Hematopoietic multipotent progenitor cell treated with erythropoietin and hydrocortisone succinate and interleukin-3 and kit ligand, for 4 days (in vitro differentiated cells): ENCODE measurements at places on chromosomes 1 and 21.
A peak's percentile ranks its signal among the peaks of the same experiment; 100 is the strongest.

GRCh38 chr21:25568246-25568645 lies 39.0 kb downstream of the MRPL39 start:
- peak; percentile 47 for DNase-seq

- no peak for DNase-seq
Observed at GRCh38 chr1:155681776-155682175, 6.8 kb downstream of the YY1AP1 start.

GRCh38 chr21:45153358-45154318 lies 79.3 kb downstream of the ADARB1 start:
- peak; percentile 71 for DNase-seq

GRCh38 chr21:46189213-46189958 lies 5.1 kb upstream of the SPATC1L start:
- no peak for DNase-seq

GRCh38 chr1:180167021-180167701 lies 12.5 kb downstream of the QSOX1 start:
- no peak for DNase-seq

DNA sequence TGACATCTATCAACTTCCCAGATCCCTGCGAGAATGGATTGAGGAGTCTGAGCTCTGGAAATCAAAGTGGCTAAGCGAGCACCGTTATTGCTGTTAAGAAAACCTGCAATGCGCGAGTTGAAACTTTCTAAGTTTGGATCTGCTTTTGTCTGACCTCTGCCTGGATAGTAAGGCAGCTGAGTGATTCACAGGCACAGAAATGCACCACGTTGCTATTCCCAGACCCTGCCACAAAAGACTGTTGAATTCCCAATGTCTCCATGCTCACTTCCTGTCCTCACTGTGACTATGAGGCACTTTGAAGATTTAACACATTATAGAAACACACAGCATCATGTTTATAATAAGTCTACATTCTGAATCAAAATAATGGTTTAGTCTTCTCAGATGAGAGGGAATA lies 27.1 kb upstream of the CNIH3 start:
- no peak for DNase-seq

DNA sequence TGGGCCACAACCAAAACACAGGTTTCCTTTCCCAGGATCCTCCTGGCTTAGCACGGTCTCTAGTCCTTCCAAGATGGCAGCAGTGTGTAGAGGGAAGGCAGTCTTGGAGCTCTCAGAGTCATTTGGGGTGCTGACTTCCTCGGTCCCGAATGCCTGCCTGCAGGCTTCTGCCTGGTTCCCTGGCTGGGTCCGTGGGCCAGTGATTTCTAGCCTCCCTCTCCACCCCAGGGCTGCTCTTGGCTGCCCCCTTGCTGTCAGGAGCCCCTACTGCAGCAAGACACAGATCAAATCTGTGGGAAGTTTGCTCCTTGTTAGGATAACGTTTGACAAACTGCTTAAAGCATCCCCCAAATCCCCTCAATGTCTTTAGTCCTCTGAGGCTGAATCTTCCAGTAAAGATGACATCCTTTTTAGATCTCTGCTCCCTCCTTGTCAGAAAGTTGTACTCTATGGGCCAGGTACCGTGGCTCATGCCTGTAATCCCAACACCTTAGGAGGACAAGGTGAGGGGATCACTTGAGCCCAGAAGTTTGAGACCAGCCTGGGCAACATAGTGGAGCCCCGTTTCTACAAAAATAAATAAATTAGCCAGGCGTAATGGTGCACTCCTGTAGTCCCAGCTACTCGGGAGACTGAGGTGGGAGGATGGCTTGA lies 272.5 kb downstream of the RRAGC start:
- DNase-seq = peak; percentile 59

- DNase-seq = no peak
Observed at GRCh38 chr1:217897100-217897499, 266.0 kb downstream of the SPATA17 start.

- DNase-seq = peak; percentile 86
Observed at GRCh38 chr1:116817582-116818064, 63.4 kb downstream of the CD2 start.

GRCh38 chr1:118827207-118827606 lies 160.9 kb downstream of the TBX15 start:
- DNase-seq = no peak

DNA sequence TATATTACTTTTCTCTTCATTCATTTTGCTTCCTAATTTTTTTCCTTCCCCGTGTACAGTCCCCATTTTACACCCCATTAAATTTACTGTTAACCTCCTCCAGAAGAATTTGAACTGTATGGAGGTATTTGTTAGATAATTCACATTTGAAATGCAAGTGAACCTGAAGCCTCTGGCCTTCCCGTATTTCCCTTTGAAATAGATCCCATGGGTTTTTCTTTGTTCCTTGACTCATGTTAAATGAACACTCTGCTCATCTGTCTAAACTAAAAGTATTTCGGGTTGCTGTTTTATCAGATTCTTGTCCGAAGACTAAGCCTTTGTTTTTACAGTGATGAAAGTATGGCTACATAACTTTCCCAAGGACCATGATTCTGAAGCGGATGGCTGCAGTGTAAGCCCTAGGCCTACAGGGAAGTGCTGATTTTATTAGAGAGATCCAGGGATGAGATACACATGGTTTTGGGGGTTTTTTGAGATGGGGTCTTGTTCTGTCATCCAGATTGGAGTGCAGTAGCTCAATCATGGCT lies 187.9 kb downstream of the PATJ start:
- no peak for DNase-seq

DNA sequence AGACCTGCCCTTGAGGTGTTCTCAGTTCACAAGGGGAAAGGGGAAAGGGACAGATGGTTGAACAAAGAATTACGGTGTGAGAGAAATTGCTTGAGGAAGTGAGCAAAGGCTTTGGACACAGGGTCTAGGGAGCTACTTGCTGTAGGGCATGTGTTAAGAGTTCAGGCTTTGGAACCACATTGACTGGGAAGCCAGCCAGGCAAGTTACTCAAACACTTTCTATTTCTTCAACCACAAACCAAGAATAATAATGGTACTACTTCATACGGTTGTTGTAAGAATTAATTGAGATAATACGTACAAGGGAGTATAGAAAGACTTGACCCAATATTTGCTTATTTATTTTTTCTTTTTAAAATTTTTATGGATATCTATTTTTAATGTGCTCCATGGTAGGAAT lies 26.6 kb downstream of the AK4 start:
- peak; percentile 93 for DNase-seq

DNA sequence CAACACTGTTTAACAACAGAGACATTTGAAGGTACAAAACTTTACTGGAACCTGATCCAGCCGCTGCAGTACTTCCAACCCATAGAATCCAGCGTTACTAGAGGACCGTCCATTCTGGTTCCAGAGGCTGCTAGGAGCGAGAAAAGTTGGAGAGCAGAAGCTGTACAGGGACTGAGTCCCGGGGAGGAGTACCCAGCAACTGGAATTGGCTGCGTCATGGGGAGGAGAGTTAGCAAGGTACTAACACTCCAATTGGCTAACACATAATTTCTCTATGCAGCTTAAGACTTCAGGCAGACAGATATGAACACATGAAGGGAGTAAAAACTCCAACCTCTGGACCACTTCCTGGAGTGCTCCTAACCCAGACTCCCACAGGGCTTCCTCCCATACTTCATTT lies 2.1 kb upstream of the QSOX1 start:
- DNase-seq = no peak

GRCh38 chr1:116544588-116545358 lies 26.1 kb downstream of the CD58 start:
- DNase-seq = no peak

DNA sequence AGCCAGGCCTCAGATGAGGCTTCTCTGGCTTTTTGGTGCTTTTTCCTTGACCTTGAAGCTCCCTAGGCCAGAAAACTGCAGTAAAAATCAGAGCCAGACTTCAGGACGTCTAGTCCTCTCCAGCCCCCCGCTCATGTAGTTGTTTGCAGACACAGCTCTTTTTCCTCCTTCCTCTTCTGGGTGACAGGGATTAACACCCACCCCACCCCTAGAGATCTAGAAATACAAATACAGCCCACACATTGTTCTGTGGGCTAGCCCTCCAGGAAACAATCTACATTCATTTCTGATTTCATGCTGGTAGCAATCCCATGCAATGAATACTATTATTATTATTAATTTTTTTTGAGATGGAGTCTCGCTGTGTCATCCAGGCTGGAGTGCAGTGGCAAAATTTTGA lies 9.9 kb upstream of the CLSTN1 start:
- DNase-seq = no peak

GRCh38 chr1:66723985-66724384 lies 28.3 kb upstream of the DYNLT5 start:
- DNase-seq = no peak

DNA sequence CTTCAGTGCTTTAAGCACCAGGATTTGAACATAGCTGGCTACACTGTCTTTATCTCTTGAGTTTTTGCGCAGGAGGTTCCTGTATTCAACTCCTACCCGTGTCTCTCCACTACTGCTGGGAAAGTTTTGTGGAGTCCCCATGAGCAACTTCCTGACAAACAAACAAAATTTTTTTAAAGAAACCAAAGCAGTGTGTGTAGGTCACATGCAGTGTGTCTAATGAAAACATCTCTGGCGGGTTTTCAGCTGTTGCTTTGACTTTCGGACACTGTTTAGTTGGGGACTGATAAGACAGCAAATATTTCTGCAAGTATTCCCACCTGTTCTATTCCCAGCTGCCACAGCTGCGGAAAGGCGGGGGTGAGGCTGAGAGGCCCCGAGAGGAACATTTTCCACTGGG lies 2.0 kb downstream of the PSEN2 start:
- peak; percentile 37 for DNase-seq

- no peak for DNase-seq
Observed at GRCh38 chr1:36322041-36322785, 1.2 kb downstream of the EVA1B start.

- no peak for DNase-seq
Observed at GRCh38 chr1:3644273-3644672, 5.6 kb downstream of the WRAP73 start.

GRCh38 chr1:1441002-1441888 lies 5.8 kb downstream of the VWA1 start:
- DNase-seq = peak; percentile 74

- no peak for DNase-seq
Observed at GRCh38 chr1:95850763-95851162, 616.8 kb downstream of the RWDD3 start.

GRCh38 chr1:109264379-109264755 lies 15.0 kb downstream of the CELSR2 start:
- DNase-seq = no peak

DNA sequence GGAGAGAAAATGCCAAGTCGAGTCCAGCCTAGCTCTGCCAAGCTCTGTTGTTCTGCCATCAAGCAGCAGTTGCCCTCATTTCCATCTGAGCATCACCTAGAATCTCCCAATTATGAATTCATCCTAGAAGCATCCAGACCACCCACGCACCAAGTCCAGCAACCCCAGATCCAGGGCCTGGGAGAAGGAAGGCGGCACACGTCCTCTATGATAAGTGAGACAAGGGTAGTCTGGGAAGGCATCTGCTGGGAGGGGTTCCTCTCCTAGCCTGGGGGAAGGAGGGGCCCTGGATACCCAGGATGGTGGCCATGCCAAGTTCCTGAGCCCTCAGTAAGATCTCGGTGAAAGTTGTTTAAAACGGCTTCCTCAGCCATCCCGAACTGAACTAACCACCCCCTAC lies 70.7 kb downstream of the VWA5B1 start:
- DNase-seq = no peak

GRCh38 chr1:229856009-229856650 lies 210.9 kb upstream of the GALNT2 start:
- peak; percentile 73 for DNase-seq

DNA sequence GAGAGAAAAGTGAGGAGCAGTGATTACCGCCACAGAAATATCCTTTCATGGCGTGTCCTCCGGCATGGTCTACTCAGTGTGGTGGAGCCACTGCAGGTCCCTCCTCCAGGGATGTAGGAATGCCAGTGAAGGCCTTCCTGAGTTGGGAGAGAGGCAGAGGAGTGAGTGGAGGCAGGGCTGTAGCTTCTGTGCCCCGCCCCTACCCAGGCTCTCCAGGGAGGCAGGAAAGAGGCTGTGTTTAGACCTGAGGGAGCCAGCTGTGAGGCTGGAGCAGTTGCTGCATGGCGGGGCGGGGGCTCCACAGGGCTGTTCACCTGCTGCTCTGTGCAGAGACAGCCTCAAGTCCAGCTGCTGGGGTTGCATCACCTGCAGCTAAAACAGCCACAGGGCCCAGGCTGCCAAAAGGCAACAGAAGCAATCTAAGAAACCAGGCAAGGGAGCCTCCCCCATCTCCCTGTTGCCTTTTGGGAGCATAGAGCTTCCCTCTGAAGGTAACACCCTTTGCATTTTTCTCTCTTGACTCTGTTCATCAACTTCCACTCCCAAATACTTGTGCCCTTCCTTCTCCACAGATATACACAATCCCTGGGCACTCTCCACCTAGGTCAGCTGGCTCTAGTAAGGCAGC lies 801 bp upstream of the ANXA9 start:
- no peak for DNase-seq

- no peak for DNase-seq
Observed at GRCh38 chr1:183094351-183094750, 71.1 kb downstream of the LAMC1 start.

- DNase-seq = peak; percentile 96
Observed at GRCh38 chr1:109773203-109773899, 9.6 kb upstream of the EPS8L3 start.

DNA sequence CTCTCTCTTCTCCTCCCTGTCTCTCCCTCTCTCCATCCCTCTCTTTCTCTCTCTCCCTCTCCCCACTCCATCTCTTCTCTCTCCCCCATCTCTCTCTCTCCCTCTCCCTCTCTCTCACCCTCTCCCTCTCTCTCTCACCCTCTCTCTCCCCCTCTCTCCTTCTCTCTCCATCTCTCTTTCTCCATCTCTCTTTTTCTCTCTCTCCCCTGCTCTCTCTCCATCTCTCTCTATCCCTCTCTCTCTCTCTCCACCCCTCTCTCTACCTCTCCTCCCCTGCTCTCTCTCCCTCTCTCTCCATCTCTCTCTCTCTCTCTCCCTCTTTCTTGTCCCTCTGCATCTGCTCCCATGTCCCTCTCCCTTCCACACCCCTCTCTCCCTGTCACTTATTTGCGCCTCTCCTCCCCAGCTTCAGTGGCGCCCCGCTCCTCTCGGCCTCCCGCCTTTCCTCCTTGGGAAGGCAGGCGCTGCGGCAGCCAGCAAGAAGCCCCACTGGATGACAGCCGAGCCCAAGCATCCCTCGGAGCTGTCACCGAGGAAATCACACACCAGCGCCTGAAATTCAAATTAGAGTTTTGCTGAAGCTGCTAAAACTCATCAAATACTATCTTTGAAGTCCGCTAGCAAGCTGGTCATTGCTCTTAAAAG lies 15.3 kb upstream of the EPHA8 start:
- DNase-seq = no peak

DNA sequence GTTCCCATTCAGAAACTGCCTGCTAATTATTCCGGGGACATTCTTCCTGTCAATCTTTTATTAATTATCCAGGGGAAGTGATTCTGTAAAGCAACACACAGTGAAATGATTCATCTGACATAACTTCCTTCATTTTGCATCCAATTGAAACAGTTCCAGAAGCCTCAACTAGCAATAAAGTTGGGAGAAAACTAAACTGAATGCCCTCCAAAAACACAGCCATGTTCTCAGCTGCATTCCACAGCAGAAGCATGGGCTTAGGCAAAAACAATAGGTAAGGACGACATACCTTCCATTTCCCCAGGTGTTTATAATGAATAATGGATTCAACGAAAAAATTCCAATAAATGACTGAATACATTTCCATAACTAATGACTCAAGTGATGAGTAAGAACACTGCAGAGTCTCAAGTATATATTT lies 36.9 kb upstream of the TARBP1 start:
- DNase-seq = no peak
